ENCODE measurements at places on chromosomes 4 and X.

DNA sequence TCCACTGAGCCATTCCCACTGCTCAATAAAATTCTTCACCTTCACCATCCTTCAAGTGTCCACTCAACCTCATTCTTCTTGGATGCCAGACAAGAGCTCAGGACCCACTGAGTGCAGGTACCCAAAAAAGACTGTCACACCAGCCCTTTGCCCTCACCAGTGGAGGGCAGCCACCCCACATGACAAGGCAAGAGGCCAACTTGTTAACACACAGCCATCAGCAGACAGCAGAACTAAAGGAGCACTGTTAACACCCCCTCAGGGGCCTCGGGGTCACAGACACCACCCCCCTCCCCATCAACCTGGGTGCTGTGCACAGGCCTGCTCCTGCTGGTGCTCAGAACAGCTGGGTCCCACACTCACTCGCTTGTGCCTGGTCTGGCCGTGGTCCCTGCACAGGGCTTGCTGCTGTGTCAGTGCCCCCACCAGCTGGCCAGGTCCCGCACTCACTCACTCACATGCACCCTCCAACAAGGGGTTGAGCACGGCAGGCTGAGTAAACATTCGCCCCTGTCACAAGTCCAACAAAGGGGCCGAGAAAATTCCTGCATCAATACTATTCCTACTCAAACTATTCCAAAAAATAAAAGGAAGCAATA, 54.1 kb downstream of the ATRX start:
- DNase-seq: no peak

DNA sequence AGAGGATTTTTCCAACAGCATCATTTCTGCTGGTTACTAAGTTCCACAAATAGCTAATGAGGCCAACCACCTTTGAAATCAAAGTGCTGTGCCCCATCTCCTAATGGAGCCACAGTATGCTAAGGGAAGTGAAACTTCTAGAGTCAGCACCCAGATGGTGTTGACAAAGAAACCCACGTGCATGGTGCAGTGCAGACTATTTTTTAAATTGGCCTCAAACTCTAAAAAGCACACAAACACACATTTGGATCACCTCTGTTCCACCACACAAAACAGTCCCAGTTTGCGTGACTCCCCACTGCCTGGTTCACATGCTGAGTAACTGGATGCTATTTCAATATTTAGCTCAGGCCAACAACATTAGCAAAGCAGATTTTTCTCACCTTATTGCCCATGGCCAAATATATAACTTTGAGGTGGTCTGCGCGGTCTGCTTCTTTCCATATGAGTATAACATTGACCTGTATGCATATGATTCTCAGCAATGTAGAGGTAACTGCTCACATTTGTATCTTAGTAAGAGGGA, 69.9 kb downstream of the AMELX start:
- no peak for DNase-seq

GRCh38 chrX:27241981-27242380, 221.2 kb downstream of the PPP4R3C start:
- DNase-seq: no peak

DNA sequence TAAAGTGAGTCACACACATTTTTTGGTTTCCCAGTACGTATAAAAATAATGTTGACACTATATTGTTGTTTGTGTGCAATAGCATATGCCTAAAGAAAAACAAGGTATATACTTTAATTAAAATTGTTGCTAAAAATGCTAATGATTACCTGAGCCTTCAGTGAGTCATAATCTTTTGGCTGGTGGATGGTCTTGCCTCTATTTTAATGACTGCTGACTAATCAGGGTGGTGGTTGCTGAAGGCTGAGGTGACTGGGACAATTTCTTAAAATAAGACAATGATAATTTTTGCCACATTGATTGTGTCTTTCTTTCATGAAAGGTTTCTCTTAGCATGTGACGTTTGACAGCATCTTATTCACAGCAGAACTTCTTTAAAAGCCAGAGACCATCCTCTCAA, 21.0 kb upstream of the ANXA10 start:
- DNase-seq: no peak

DNA sequence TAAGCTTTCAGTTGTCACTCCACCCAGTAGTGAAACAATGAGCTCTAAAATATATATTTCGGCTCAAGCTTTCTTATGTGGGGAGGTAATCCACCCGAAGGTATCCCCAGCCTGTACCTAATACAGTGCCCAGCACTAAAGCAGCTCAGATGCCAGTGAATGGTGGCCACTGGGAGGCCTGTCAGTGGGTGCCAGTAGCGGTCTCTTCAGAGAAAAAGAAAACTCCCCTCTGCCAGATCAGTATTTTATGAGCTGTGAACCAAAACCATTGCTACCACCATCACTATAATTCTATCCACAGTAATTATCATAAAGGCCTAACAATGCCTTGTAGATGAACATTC, 835 bp upstream of the NFKB1 start:
- no peak for DNase-seq

DNA sequence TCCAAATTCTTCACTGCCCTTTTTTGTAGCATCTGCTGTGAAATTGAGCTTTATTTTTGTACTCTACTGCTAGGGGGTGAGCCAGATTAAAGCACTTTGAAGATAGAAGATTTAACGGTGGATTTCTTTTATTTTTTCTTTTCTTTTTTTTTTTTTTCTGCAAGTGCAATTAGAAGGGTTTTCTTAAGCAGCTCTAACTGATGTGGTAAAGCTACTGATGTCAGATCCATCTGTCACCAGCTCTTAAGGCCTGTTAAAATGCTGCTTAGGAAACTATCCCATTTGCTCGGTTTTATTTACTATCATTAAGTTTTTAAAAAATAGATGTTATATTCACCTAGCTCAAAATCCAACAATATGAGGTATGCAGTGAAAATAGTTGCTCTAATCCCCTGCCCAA, 7.1 kb downstream of the NDUFA1 start:
- DNase-seq: no peak

GRCh38 chr4:108965016-108965415, 202.2 kb upstream of the ETNPPL start:
- DNase-seq: no peak

DNA sequence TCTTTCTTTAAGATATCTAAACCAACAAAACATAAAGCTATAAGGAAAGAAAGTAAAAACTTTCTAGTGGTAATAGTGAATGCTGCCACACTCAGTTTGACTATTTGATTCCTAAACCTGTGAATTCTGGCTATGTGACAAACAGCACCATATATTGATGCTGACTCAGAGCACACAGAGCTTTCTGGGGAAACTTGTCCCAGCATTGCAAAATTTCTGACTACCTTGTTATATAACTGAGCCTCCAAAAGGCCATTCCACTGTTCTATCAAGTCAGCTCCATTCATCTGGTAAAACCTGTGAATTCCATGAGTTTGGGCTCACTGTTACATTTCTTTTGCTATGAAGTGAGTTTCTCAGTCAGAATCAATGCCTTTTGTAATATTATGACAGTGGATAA, 1229.7 kb downstream of the PCDH18 start:
- DNase-seq: no peak

DNA sequence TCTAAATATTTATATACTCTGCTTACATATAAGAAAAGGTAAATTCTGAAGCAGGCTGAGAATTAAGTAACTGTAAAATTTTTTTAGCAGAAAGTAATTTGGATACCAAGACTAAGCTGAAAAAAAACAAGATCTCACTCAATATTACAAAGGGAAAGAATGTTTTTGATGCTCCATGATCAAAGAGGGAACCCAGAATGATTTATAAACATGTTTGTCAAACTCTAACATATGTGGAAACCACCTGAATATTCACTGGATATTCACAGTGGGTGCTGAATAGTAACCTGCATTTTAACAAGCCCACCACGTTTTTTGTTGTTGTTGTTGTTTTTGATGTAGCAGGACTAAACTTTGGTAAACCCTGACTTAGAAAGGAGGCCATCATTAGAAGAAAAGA, 324.9 kb upstream of the GATB start:
- DNase-seq: no peak

DNA sequence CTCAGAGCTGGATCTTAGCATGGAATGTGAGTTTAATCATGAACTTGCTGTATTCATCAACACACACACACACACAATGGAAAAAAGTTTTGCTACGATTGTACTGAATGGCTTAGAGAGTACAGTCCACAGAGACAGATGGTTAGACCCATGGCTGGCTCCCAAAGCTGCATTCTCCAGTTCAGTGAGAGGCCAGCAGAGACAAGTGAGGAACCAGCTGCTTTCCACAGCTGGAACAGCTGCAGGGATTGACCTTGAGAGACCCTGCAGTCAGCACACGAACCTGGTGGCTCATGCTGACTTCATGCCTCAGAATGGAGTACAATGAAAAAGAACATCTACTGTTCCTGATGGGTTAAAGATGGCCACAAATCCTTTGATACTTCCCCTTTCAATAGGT, 94.5 kb downstream of the DHX15 start:
- no peak for DNase-seq

DNA sequence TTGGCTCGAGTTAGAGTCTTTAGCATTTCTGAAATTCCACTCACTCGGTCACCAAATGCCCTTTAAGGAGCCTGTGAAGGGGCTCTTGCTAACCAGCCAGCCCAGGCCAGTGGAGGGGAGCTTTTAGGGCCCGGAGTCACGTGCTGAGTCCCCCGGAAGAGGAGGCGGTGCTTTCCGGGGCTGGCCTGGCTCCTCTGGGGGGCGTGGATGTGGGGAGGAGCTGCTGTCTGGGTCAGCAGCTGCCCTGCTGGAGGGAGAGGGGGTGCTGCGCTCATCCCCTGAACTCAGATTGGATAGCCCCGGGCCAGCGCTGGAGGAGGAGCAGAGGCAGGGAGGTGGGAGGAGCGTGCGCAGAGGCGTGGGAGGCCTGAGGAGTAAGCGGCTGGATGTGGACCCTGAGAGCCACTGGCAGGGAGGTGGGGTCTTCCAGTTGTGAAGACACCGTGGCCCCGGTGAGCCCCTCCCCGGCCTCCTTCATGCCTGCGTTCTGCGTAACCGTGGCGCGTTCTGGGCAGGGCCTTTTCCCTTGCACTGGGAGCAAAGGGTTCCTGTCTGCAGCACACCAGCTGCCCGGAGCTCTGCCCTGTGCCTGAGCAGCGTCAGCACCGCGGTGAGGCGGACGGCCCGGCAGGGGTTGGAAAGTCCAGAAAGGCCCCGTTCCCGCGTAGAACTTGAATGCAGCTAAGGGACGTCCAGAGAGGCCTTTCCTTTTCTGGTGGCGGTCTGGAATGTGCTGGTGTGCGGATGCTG, 19.7 kb downstream of the MAEA start:
- DNase-seq: peak; percentile 91

- peak; percentile 59 for DNase-seq
Observed at GRCh38 chr4:90357117-90357710, 230.0 kb downstream of the CCSER1 start.

DNA sequence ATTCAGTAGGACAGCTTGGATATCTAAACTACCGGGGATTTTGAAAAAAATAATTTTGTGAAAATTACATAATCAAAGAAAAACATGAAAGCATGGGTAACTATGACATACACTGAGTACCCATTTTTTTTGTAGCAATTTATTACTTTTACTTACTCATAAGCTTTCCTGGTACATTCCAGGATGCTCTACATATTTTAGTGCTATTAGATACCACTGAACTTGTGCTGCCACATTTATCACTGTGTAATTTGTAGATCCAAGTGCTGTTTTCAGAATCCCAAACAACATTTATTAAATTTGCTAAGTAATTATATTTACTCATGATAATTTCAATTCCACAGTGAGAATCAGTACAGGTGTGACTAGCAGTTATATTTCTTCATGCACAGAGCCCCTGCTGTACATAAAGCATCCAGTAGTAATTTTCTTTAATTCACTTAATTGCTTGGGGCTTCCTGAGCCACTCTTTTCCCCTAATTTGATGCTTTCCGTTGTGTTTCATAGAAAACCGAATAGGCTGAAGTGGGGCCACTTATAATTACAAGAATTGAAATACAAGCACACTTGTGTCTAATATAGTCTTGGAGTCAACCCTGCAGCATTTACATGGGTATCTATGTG, 2254.4 kb downstream of the ARAP2 start:
- no peak for DNase-seq

GRCh38 chr4:184216515-184216914, 1.2 kb downstream of the ENPP6 start:
- DNase-seq: no peak

DNA sequence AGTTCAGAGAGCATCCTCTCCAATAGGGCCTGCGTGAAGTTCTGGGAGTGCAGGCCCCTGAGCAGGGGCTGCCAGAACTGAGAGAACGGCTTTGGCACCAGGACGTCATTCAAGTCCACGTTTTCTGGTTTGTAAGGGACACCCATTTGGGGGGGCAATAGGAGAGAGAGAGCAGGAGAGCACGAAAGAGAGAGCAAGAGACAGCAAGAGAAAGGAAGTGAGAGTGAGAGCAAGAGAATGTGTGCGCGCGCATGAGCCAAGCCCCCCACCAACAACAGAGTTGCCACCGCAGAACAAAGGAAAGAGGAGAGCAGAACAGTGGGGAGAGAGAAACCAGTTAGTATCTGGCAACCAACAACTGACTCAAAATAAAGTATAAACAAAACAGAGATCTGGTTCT, 10.4 kb downstream of the LAS1L start:
- DNase-seq: no peak
